ENCODE measurements at places on chromosomes 12 and 14.
A peak's percentile ranks its signal among the peaks of the same experiment; 100 is the strongest.

- DNase-seq: peak; percentile 84
These were observed 32.6 kb upstream of the HIF1A start for GRCh38 chr14:61662437-61663311.

- no peak for DNase-seq
These were observed 57.8 kb upstream of the PSMC1 start for GRCh38 chr14:90198541-90199060.

GRCh38 chr12:131901431-131902331 is 7.3 kb downstream of the ULK1 start:
- no peak for DNase-seq

GRCh38 chr12:22406627-22407026 is 72.1 kb upstream of the ST8SIA1 start:
- no peak for DNase-seq

- peak; percentile 60 for DNase-seq
These were observed 38.0 kb downstream of the IQSEC3 start for GRCh38 chr12:104551-105081.

- no peak for DNase-seq
These were observed 88.0 kb downstream of the TMTC2 start for GRCh38 chr12:82774666-82775065.

- DNase-seq: no peak
These were observed 79.4 kb upstream of the CDKN3 start for GRCh38 chr14:54317391-54317790.

DNA sequence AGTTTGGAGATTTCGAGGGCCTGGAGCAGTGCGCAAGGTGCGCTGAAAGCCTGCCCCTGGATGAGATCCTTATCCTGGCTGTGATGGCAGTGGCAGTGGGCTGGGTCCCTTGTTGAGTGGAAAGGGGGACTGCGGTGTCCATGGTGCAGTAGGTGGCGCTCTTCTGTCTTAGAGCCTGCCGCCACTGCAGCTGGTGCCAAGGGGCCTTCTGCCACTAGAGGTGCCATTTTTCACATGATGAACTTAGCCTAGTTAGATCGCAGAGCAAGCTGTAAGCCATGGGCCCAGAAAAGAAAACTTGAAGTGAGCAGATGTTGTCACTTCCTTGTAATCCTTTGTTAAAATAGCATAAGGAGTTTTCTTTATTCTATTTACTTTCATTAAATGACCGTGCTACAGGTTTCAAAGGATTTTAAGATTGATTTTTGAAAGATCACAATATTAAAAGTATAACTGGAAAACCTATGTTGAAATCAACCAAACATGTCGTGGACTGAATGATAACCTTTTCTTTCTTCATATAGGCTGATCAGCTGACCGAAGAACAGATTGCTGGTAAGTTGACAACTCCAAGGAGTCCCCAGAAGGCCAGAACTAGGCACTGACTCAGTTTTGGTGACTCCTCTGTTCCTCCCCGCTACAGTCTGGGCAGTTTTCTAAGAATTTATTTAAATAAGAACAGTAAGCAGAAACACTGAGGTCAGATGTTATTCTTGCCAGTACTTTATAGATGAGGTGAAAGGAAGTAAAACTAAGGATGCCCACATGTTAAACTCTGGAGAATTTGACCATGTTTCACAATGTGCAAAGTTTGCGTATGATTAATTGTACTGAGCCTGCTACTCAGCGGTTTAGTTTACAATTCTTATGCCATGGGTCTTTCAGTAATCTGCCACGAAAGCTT is 3.0 kb downstream of the CALM1 start:
- peak; percentile 86 for DNase-seq

DNA sequence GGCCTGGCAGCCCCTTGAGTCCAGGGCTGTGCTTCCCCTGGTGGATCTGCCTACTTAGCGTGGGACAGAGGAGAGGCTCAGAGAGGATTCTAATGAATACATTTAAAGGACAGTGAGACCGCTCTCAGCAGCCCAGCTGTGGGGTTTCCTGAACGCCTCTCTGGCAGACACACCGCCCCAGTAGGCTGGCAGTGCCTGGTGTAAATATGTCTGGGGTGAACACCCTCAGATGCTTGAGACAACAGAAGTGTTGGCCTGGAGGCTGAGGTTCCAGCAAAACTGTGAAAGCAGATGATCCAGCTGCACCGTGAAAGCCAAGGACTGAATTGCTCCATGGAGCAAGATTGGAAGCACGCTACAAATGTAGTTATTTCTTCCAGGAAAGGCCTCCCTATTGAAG is 55.1 kb downstream of the LRRC74A start:
- DNase-seq: no peak

GRCh38 chr12:7431993-7432685 is 11.8 kb downstream of the CD163L1 start:
- DNase-seq: no peak

DNA sequence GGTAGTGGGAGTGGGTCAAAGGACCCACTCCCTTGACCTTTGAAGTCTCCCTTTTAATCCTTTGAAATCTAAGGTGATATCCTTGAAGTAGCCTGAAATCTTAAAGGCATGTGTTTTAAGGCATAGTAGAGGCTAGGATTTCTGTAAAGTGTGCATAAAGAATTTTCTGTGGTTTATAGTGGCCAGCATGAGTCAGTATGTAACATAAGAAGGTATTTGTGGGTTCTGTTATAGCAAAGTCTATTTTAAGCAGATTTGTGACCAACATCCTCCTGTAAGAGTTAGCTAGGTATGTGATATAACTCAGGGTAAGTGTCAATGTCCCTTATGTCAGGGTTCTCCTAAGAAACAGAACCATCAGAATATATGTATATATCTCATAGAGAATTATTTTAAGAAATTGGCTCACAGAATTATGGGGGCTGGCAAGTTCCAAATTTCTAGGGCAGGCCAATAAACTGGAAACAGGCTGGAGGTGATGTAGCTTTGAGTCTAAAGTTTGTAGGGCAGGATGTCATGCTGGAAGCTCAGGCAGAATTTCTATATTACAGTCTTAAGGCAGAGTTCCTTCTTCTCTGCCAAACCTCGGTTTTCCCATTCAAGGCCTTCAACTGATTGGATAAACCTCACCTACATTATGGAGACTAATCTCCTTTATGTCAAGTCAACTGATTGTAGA is 18.7 kb upstream of the EPYC start:
- DNase-seq: no peak

DNA sequence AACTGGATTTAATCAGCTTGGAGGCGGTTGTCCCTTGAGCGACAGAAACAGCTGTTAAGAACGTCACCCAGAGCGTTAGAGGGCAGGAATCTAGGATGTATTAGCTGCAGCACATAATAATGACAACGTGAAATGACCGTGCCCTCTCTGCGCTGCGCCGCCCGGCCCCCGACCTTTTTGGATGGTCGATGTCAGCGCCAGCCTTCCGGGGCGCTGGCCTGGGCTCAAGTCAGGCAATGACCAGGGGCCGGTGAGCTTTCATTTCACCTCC is 427 bp upstream of the TMEM120B start:
- DNase-seq: no peak

GRCh38 chr12:108753976-108754375 is 22.7 kb upstream of the CORO1C start:
- DNase-seq: no peak

- no peak for DNase-seq
These were observed 115.3 kb upstream of the PLEKHA5 start for GRCh38 chr12:19014240-19014639.

DNA sequence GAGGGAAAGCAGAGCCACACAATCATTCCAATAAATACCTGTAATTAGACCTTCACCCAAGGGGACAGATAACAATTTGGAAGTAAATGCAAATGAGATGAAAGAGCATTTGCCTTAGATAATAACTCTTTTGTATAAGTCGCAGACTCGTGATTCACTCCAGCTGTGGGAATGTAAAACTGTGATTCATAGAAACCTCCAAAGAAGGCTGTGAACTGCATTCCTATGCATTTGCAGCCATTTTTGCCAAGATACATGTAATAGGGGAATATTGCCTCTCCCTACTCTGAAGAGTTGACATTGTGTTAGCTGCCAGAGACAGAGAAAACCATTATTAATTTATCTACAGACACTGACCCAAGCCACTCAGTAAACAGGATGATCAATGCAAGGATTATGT is 181.9 kb upstream of the ARHGAP5 start:
- no peak for DNase-seq

- no peak for DNase-seq
These were observed 42.3 kb upstream of the GLIPR1 start for GRCh38 chr12:75438059-75438754.

DNA sequence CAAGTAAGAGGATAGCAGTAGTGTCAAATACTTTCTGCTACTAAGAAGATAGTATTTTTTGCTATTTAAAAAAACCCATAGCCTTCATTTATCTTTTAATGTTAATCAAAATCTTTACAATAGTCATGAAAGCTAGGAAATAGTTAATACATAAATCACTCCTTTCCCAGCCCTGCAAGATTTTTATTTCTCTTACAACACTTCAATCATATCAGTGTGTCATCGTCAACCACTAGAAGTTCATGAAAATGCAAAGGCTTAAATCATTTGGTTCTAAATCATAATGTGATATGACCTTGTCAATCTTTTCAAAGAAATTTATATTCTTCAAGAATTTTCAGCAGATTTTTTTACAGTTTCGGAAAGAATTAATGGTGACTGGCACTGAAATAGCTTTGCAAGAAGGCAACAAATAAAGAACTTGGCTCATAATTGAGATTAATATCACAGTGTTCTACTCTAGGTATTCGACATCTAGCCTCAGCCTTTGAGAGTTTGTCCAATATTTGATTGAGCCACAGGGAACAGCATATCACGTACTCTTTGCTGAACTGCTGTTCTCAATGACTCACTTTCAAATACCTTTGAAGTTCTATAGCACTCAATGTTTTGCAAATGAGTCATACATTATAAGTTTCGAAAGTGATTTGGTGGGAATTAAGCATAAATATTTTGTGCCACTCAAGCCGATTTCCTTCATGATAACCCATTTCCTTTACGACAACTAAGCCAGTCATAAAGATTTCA is 384.0 kb upstream of the FOXG1 start:
- DNase-seq: no peak

DNA sequence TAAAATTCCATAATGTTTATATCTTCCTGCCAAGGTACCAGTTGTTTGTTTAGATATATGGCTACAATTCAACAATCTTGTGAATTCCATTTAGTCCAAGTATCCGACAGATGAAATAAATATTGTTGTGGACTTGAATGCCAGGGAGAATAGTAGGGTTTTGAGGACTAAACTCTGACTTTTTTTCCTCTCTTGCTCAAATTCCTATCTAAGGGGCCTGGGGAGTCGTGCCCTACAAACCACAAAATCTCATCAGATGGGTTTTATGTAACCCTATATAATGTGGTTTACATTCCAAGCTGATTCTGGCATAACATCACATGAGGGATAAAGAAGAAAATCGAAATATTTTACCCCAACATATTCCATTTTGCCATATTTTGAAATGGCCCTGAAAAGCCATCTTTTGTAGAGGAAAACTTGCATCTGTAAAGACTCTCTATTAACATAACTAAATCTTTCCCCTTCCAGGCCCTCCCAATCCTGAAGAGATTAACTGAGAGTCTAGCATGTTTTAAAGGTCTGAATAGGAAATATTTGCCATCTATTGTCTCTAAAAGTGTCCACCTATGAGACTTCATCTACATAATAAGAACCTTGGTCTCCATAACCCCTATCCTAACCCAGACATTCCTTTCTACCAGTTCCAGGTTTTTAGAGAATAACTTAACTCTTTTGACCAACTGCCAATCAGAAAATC is 184.7 kb upstream of the KITLG start:
- DNase-seq: no peak
